ENCODE measurements at places on chromosomes 11 and 22.

- no peak for DNase-seq
Observed at GRCh38 chr11:58658623-58659022, 36.2 kb downstream of the CNTF start.

DNA sequence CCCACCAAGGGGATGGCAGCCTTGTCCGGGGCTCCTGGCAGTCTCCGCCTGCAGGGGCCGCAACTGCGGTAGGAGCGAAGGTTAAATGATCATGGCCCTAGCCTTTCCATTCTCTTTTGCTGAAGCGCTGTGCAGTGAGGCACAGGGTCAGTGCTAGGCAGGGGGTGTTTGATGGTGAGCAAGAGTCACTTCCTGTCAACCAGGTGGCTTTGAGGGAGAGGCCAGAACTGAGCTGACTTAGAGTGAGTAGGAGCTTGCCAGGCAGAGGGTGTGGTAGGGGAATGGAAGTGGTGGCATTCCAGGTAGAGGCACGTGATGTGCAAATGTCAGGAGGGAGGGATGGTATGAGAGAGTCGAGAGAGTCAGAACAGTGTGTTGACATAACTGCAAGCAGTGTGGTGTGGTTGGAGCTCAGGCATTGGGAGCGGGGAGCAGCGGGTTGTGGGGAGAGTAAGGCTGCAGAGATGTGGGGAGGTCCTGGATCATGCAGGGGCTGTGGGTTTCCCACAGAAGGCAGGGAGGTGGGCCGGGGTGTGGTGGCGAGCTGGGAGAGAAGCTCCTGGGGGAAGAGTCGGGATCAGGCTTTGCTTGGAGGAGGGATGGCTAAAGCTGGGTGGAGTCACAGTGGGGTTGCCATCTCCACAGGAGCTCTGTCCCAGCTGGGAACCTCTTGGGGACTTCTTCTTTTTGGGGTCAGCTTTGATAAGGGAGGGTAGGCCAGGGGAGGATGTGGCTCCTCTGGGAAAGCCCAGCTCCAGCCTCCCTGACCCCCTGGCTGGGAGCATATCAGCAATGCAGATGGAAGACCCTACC, 33.3 kb downstream of the AMPD3 start:
- no peak for DNase-seq

DNA sequence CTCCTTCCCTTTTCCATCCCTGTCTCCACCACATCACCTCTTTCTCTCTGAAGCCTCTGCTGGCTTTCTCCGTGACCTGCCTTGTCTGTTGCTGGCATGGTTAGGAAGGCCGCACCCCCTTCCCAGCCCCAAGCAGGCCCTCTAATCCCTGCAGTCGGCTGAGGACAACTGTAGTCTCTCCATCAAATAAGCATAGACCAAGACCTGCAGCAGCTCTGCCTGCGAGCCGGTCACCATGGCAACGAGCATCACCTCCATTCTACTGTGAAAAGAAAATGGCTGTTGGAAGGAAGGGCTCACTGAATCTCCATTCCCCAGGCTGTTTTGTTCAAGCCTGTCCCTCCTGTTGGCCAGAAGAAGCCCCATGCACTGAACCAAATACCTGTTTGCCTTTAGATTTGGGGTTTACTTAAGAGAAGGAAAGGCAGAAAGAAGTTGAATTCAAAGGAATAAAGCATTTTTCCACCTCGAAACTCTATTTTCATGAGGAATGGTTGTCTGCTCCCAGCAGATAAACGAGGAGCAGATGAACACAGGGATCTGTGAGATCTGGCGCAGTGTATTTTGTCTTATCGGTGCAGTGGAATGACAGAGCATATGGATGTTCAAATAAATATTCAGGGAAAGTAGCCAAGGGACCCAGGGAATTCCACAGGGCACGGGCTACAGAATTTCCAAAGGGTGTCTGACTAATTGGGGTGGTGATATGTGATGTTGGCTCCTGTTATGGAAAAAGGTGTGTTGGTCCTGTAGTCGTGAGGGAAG, 113.1 kb upstream of the TTC12 start:
- no peak for DNase-seq

DNA sequence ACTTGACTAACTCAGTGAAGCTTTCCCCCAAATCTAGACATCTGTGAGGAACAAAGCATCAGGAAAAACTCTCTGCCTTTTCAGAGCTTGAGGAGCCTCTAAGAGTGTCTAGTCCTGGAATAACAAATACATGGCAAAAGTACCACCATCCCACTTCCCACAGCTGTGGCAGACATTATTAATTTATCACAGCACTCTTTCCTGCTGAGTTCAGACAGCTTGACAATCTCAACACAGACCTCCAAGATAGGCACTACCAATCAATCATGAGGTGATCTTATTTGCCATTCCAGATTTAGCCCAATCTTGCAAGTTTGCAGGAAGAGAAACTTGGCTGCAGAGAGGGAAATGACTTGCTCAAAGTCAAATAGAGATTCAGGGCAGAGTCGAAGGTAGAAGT, 202.8 kb downstream of the MN1 start:
- no peak for DNase-seq

GRCh38 chr11:122229481-122230384, 113.7 kb upstream of the BLID start:
- no peak for DNase-seq

Data from SIG-M5 (cell line).